ENCODE measurements at places on chromosomes 12 and 14.

DNA sequence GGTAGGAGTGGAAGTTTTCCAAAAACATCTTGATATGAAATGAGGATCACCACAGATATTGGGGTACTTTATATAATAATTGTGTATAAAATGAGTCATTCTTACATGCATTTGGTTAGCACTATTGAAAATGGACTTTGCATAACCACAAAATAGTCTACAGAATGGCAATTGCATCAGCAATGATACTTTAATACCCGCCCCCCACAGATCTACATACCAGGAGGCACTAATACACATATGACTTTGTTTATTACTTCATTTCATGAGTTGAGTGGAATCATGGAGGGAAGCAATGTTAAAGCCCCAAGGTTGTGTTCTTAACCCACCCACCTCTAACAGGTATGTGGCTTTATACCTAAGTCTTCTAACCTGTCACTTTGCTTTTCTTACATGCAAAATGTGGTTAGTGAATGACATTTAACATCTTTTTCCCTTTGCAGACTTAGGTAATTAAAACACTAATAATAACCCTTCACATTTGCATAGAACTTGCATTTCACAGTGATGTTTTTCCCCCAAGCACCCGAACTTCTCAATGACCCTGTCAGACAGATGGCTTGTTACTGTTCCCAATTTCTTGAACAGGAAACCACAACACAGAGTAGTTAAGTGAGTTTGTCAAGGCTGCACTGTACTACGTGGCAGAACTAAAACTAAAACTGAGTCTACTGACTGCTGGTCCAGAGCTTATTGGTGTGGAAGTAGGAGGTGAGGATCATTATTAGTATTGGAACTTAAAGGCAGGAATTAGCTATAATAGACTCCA is 101.9 kb downstream of the NPAS3 start:
- H3K27ac ChIP-seq: no peak overlapping the region
- no peak overlapping the region for H3K4me3 ChIP-seq
- no peaks in the 10 kb centered on the region for H3K4me1 ChIP-seq

DNA sequence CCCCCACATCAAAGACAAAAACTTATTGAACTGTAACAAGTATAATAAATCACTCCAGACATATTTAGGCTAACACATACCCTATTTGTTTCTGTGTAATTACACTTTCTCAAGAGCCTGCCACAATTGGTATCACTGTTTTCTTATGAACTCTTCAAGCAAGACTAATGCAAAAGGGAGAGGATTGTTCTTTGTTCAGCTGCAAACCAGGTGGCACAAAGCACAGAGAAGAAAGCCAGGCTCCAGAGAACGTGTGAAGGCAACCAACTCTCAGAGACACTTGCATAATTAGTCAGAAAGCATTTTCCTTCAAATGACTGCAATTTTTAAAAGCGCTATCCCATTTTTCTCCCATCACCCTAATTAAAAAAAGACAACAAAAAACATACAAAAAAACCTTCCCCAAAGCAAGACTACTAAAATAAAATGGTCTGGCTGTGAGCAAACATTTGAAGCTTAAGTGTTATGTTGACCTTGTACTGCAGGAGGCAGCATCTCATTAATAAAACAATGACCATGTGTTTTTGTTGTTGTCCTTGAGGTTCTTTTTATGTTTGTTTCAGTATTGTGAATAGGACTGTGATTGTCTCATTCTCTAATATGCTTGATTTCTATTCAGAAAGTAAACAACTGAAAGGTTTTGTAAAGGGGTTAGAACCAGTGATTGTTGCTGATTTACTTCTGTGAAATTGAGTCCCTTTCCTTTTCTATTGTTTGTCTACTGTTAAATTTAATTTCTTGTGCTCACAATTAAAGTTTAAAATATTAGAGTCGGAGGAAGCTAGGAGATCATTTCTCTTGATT is 452.7 kb upstream of the PDE3A start:
- H3K36me3 ChIP-seq: no peaks in the 10 kb centered on the region
- H3K27ac ChIP-seq: no peak overlapping the region
- DNase-seq: no peak
- H3K4me3 ChIP-seq: no peak overlapping the region
- H3K4me1 ChIP-seq: no peaks in the 10 kb centered on the region
- no peaks in the 10 kb centered on the region for H3K27me3 ChIP-seq

- H3K27me3 ChIP-seq: no peaks in the 10 kb centered on the region
- peaks cover 11% of the 10 kb centered on the region for H3K4me1 ChIP-seq
These were observed 25.2 kb downstream of the DAAM1 start for GRCh38 chr14:59213368-59214315.

GRCh38 chr14:99412117-99413061 is 68.3 kb downstream of the SETD3 start:
- no peaks in the 10 kb centered on the region for H3K27me3 ChIP-seq
- no peak for DNase-seq
- H3K27ac ChIP-seq: peak overlapping the region; percentile 31
- H3K36me3 ChIP-seq: no peaks in the 10 kb centered on the region
- no peak overlapping the region for H3K4me3 ChIP-seq

- H3K27me3 ChIP-seq: no peaks in the 10 kb centered on the region
- no peak for DNase-seq
- H3K4me1 ChIP-seq: no peaks in the 10 kb centered on the region
- no peak overlapping the region for H3K4me3 ChIP-seq
- H3K27ac ChIP-seq: no peak overlapping the region
- H3K36me3 ChIP-seq: no peaks in the 10 kb centered on the region
These were observed 188.0 kb downstream of the FOXN3 start for GRCh38 chr14:89228921-89229639.

GRCh38 chr12:98721204-98721702 is 76.2 kb downstream of the APAF1 start:
- H3K27me3 ChIP-seq: no peaks in the 10 kb centered on the region
- H3K36me3 ChIP-seq: peaks cover 2% of the 10 kb centered on the region
- no peaks in the 10 kb centered on the region for H3K4me1 ChIP-seq
- no peak for DNase-seq
- no peak overlapping the region for H3K4me3 ChIP-seq

- H3K36me3 ChIP-seq: no peaks in the 10 kb centered on the region
- H3K4me1 ChIP-seq: no peaks in the 10 kb centered on the region
- H3K27ac ChIP-seq: no peak overlapping the region
These were observed 52.3 kb upstream of the FUT8 start for GRCh38 chr14:65360144-65360784.

DNA sequence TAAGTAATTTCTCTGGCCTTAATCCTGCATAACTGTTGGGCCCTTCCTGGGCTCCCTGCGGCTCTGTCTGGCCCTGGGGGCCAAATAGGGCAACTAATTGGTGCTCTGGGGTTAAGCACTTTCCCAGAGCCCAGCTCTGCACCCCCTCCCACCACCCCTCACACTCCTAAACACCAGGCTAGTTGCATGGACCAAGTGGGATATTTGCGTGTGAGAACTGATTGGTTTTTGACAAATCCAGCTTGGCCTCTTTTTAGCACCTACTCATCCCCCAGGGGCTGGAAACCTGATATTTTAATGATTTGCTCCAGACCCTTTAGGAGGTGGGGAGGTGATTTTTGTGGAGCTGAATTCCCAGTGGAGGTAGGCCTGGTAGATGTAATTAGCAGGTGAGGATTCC is 91.9 kb downstream of the DICER1 start:
- H3K36me3 ChIP-seq: no peaks in the 10 kb centered on the region
- DNase-seq: no peak
- H3K4me3 ChIP-seq: no peak overlapping the region
- H3K27me3 ChIP-seq: no peaks in the 10 kb centered on the region
- H3K4me1 ChIP-seq: no peaks in the 10 kb centered on the region

GRCh38 chr14:91116913-91117588 is 3.2 kb downstream of the DGLUCY start:
- H3K4me1 ChIP-seq: peaks cover 12% of the 10 kb centered on the region
- H3K27me3 ChIP-seq: no peaks in the 10 kb centered on the region
- no peak overlapping the region for H3K4me3 ChIP-seq
- DNase-seq: no peak

GRCh38 chr14:90698379-90698869 is 117.8 kb downstream of the TTC7B start:
- DNase-seq: no peak
- H3K4me3 ChIP-seq: no peak overlapping the region
- H3K4me1 ChIP-seq: no peaks in the 10 kb centered on the region
- no peaks in the 10 kb centered on the region for H3K27me3 ChIP-seq

DNA sequence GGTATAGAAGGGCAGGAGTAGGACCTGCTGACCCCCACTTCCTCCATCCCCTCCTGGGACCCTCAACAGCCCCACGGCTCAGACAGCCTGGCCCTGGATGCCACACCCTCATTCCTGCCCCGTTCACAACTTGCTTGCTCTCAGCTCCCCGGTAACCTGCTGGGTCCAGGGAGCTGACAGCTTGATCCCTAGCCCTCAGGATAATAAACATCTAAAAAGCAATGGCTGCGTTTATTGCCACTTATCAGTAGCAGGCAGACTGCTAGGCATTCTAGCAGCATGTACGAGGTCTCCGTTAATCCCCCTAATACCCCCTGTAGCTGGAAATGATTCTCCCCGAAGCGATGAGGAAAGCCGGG is 24.3 kb upstream of the RPLP0 start:
- H3K4me3 ChIP-seq: no peak overlapping the region
- H3K27me3 ChIP-seq: no peaks in the 10 kb centered on the region
- peaks cover 14% of the 10 kb centered on the region for H3K4me1 ChIP-seq
- DNase-seq: no peak
- H3K36me3 ChIP-seq: peaks cover 10% of the 10 kb centered on the region

DNA sequence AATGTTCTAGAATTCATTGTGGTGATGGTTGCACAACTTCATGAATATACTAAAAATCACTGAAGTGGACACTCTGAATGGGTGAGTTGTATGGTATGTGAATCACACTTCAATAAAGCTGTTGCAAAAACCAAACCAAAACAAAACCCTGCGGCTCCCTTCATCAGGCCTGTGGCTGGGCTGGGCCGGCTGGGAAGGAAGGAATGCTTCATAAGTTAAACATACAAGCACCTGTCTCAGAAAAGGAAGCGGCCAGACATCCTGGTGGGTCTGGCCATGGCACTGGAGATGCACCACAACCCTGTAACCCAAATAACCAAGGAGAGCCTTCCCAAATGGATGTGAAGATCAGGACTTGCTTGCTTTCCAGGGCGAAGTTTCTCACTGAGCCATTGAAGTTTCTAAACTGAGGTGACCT is 34.9 kb downstream of the TTC7B start:
- DNase-seq: no peak
- H3K27me3 ChIP-seq: no peaks in the 10 kb centered on the region
- H3K36me3 ChIP-seq: no peaks in the 10 kb centered on the region
- no peak overlapping the region for H3K4me3 ChIP-seq
- no peaks in the 10 kb centered on the region for H3K4me1 ChIP-seq

GRCh38 chr12:106445053-106445452 is 87.5 kb downstream of the POLR3B start:
- H3K27ac ChIP-seq: no peak overlapping the region
- H3K36me3 ChIP-seq: no peaks in the 10 kb centered on the region
- no peaks in the 10 kb centered on the region for H3K27me3 ChIP-seq

DNA sequence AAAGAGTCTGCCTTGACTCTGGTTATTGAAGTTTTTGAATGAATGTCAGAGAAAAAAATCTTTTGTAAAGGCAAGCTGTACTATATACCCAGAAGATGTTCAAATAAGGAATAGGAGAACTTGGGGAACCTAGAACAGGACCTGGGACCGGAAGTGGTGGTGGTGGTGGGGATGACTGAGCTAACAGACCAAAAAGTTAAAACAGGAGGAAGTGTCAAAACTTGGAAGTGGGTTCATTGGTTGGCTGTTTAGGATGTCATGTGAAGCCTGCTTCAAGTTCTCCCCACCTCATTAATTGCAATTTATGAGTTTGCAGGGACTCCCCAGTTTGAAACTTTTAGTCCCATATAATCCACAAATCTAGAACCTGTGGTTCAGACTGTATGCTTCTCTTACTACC is 26.2 kb downstream of the PLXNC1 start:
- peaks cover 59% of the 10 kb centered on the region for H3K27me3 ChIP-seq
- no peaks in the 10 kb centered on the region for H3K36me3 ChIP-seq
- DNase-seq: no peak
- no peak overlapping the region for H3K4me3 ChIP-seq
- H3K4me1 ChIP-seq: peaks cover 2% of the 10 kb centered on the region

DNA sequence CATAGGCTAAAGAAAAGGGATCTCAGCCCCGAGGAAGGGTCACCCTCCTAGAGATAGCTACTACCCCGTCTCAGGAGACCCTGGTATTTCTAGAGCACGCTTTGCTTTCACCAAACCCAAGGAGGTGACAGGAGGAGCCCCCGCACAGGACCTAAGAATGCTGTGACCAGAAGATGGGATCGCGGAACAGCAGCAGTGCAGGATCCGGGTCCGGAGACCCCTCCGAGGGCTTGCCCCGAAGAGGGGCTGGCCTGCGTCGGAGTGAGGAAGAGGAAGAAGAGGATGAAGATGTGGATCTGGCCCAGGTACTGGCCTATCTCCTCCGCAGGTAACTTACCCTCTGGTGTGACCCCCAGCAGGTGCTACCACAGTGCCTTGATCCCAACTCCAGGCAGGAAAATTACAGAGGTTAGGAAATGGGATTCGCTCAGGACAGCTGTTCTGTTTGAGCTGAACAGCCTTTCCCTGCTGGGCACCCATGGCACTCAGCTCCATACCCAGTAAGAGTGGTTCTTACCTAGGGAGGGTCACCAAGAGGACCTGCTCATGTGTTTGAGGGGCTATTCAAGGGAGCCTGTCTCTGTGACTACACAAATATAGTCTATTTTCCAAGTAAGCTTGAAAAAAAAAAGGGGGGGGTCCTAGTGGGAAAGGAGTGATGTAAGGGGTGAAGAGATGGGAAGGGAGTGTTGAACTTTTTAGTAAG is 826 bp upstream of the NRL start:
- peaks cover 4% of the 10 kb centered on the region for H3K4me1 ChIP-seq
- peak overlapping the region; percentile 73 for H3K4me3 ChIP-seq
- H3K36me3 ChIP-seq: peaks cover 21% of the 10 kb centered on the region
- no peak for DNase-seq
- H3K27me3 ChIP-seq: no peaks in the 10 kb centered on the region
- 0 out of 2 replicates have a peak overlapping the region, but pooled peaks have one; percentile 25 for H3K27ac ChIP-seq

- no peak for DNase-seq
- H3K27ac ChIP-seq: no peak overlapping the region
- H3K27me3 ChIP-seq: no peaks in the 10 kb centered on the region
- H3K4me1 ChIP-seq: no peaks in the 10 kb centered on the region
- no peak overlapping the region for H3K4me3 ChIP-seq
These were observed 35.0 kb upstream of the CFAP54 start for GRCh38 chr12:96454396-96454795.

- no peak for DNase-seq
- no peak overlapping the region for H3K4me3 ChIP-seq
- peaks cover 19% of the 10 kb centered on the region for H3K36me3 ChIP-seq
- H3K27me3 ChIP-seq: peaks cover 36% of the 10 kb centered on the region
- peaks cover 3% of the 10 kb centered on the region for H3K4me1 ChIP-seq
These were observed 2.5 kb downstream of the P2RX2 start for GRCh38 chr12:132620899-132621656.

Measured in H1 (cell line).